Activated T-cell treated with anti-CD3 and anti-CD28 coated beads, Interleukin-2, amount 50 U/mL, for 72 hours (primary cell): ENCODE measurements at places on chromosomes 6 and 20. TPM values are rescaled to one million over a fixed set of nuclear protein-coding genes. Genes with fewer than 3 reads are reported as not detected.

DNA sequence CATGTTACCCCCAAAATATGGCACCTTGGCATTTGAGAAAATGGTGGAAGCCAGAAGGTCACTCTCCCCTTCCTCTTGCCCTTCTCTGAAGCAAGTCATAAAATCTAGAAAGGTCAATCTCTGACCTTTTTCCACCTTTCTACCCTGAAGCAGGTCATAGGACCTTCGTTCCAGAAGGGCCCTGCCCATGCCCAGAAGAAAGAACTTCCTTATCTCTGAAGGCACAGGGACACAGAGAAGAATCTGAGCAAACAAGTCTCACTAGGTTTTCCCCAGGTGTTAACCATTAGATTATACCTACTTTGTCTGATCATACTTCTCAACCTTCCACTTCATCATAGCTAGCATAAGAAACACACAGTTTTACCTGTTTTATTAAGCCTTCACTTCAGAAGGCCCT, 42.5 kb downstream of the SMPDL3A start:
- DNase-seq = no peak

GRCh38 chr6:149913085-149913484, 9.8 kb downstream of the RAET1G start:
- no peak for DNase-seq

The KCNK17 gene
- total RNA-seq = not detected

DNA sequence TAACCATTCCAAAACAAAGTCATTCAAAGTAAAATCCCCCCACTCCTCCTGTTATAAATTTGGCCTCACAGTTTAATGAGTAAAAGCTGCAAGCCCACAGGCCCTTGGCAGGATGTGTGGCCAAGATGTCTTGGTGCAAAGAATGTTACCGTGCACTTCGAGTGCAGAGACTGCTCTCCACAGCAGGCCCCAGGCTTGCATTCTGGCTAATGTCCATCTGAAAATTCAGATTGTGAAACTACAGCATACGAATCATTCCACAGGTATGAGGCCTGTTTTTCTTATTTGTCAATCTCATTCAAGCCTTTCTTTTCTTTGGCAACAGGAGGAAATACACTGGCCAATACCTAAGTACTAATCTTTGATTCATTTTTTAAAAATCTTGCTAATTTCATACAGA, 7.1 kb downstream of the RPS6KA2 start:
- DNase-seq = no peak
